ENCODE measurements at places on chromosomes 11 and 22.

DNA sequence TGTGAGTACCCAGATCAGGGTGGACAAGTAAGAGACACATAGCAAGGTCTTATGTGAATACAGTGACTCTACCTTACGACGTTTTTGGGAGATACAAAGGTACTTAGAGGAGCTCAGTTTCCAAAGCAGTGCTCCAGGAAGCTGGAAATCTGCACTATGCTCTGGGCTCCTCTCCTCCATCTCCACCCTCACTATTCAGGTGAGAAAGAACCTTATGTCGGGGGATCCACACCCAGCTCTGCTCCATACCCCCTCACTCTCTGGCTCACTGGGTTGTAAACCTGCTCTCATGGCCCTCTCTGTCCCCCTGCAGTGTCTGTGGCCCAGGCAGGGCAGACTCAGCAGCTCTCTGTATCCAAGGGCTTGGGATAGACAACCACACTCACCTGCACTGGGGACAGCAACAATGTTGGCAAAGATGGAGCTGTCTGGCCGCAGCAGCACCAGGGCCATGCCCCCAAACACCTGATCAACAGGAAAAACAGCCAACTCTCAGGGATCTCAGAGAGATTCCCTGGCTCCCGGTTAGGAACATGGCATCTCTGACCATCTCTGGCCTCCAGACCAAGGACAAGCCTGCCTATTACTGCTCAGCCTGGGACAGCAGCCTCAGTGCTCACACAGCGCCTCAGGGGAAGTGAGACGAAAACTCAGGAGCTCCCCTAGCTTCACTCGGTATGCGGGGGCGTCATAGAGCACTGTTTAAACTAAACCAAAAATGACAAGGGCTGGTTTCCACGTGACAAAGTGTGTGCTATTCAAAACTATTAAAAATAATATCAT, 60.9 kb upstream of the TOP3B start:
- DNase-seq, result no peak

DNA sequence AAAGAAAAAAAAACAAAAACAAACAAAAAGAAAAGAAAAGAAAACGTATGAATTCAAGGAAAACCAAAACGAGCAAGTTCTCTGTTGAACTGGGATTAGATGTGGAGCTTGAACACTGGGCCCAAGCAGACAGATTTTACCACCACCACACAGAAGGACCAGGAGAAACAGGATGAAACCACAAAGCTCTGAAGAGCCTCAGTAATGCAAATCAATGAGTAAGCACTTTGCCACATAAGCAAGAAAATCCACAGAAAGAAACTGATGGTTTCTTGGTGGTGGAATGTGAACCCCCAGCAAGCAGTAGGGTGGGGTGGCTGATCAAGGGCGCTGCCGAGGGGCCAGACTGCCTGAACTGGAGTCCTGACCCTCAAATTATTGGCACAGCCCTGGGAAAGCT, 50.9 kb upstream of the NFRKB start:
- peak; percentile 72 for DNase-seq

DNA sequence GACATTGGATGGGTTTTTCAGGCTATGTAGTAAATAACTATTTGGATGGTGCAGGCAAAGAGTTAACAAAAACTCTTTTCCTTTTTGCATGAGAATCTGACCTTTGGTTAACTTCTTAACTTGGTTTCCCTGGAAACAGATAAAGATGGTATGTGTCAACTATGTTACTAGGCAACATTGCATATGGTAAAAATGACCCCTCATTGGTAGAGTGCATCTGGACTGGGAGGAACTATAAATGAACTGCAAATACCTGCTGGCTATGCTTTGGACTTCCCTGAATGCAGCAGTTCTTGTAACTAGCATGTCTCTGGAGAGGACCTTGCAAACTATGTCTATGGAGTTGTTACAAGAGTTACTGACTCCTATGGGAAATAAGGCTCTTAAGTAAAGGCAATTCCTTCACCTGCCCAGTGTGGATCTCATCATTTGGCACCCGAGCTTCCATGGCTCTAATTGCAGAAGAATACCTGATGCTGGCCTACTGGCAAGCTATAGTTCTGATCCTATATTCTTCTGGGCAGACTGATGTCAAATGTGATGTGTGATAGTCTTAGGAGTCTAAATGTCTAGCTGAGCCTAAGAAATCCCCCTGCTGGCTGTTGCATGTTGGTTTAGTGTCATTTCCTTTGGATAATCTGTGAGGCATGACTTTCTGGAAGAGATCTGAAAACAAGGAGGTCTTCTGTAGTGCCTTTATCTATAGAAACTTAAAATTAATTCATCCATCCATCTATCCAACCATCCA, 126.7 kb upstream of the MTMR2 start:
- DNase-seq, result peak; percentile 81

DNA sequence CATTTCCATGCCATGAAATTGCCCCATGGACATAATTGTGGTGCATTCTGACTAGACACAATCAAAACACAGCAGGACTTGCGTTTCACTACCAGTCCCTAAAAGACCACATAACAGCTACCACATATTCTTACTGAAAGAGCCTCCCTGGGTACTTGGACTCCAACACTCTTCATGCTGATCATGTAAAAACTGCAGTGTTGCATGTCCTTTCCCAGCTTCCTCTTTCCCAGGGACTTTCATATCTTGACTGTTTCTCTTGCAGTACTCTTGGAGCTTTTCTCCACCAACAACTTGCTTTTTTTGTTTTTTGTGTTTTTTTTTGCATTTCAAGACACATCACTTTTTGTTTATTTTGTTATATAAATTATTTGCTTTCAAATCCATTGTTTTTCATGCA, 22.9 kb downstream of the MS4A6E start:
- no peak for DNase-seq

DNA sequence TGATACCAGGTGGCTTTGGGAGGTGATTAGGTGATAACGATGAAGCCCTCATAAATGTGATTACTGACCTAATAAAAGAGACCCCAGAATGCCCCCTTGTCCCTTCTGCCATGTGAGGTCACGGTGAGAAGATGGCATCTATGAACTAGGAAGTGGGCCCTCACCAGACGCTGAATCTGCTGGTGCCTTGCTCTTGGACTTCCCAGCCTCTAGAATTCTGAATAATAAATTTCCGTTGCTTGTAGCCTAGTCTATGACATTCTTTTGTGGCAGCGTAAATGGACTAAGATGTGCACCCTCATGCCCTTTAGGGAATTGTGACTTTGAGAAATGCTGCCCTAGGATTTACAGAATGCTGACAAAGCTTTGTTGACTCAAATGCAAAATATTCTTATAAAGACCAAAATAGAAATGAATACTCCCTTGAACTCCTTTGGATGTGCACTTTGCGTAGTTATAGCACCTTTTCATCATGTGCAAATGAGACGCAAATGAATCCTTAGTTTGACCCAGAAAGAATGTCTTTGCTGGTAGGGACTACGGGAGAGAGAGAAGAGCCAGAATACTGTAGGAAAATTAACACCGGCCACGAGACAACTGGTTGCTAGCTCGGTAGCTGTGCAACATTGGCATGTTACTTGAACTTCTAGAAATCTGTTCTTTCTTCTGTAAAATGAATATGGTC, 24.8 kb upstream of the EHF start:
- no peak for DNase-seq

GRCh38 chr22:46178755-46179505, 28.6 kb downstream of the PPARA start:
- no peak for DNase-seq

- DNase-seq, result peak; percentile 88
These were observed 51.0 kb upstream of the SEPTIN5 start for GRCh38 chr22:19663286-19663815.

DNA sequence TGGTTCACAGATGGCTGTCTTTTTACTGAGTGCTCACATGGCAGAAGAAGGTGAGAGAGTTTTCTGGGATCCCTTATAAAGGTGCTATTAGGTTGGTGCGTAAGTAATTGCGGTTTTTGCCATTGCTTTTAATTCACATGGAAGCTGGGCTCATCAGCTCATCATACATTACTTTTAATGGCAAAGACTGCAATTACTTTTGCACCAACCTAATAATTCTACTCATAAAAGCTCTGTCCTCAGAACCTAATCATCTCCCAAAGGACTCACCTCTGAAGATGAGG, 23.0 kb downstream of the RCN1 start:
- DNase-seq, result no peak
